ENCODE measurements at places on chromosomes 3 and 15.
A peak's percentile ranks its signal among the peaks of the same experiment; 100 is the strongest.

GRCh38 chr15:76059320-76060117, at the start of gene TMEM266:
Gene TMEM266, plus strand, starts transcription at chr15:76059985. Its CDS starts 74,279 bp downstream, at chr15:76134264.
- peak; percentile 76 for DNase-seq

- DNase-seq: no peak
Observed at GRCh38 chr3:43163895-43164493, 58.1 kb upstream of the POMGNT2 start.

DNA sequence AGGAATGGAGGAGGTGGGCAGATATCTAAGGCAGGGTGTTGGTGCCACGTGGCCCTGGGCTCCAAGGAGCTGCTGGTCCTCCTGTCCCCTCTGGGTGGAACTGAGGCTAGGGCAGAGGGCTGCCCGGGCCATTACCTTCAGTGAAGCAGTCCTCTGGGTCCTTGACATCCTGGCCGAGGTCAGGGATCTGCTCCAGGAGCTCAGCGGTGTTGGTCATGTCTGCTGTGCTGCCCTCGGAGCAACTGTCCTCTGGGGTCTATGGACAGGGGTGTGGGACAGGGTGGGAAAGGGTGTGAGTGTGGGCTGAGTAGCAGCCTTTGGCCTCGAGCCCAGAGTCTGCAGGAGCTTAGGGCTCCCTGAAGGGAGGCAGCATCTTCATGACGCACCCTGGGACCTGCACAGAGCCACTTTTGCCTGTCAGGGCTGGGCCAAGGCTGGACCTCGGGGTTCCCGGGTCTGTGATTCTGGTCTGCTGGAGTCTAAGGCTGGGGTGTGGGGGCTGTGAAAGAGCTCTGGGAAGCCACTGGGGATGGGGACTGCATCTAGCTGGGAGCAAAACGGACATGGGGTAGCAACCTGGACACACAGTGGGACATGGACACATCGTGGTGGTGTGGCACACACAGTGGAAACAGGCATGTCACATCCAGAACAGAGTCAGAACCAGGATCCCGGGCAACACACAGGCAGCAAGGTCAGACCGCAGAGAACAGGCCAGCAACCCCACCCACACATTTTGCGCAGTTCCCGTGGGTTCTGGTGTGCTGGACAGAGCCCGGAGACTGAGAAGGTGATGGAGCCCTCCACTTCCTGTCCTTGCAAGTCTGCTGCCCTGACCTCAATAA, 72.7 kb downstream of the SCN5A start:
- no peak for DNase-seq

DNA sequence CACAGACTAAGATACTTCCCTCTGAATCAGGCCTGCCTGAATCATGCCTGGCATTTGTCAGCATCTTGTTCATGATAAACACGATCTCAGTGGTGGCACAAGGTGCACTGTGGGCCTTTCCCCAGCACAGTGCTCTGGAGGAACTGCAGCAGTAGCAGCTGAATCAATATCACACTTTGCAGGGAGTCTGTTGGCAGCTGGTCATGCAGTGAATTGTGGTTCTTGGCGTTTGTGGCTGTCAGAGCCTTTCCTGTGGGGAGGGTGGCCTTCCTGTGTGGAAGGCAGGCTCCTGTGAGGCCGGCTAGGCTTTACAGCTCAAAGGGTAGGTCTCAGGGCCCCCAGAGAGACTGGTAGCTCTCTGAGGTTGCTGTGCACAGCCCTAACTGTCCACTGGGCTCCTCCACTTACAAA, 54.4 kb upstream of the TLE3 start:
- DNase-seq: no peak

DNA sequence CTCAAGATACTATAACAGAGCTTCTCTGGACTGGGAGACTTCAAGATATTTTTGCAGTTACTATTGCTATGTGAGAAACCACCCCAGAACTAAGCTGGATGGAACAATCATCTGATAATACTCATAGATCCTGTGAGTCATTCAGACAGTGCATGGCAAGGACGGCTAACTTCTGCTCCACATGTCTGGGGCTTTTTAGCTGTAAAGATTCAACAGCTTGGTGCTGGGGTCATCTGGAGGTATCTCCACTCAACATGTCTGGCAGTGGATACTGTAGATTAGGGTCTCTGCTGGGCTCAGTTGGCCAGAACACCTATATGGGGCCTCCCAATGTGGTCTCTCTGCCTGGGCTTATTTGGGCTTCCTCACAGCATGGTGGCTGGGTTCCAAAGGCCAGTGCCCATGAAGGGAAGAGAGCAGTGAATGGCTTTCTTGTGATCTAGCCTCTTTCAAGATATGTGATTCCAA, 117.3 kb upstream of the SLC7A14 start:
- no peak for DNase-seq

DNA sequence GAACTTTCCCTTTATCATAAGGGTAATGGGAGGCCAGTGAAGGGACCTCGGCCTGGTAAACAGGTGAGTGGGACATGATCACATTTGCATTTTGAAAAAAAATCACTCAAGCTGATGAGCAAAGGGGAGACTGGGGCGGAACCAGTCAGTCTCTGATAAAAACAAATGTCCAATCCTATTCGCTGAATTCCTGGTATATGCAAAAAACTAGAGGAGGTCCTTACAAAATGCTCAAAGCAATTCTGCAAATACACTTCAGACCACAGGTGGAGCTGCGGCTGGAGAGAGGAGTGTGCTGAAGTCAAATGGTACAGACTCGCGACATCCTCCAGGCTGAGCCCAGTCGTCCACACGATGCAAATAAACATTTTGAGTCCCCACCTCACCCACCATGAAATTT, 166.7 kb downstream of the FOXP1 start:
- no peak for DNase-seq

- no peak for DNase-seq
Observed at GRCh38 chr3:139128803-139129202, 84.1 kb upstream of the PRR23C start.

- no peak for DNase-seq
Observed at GRCh38 chr15:72536506-72536905, 62.4 kb downstream of the ARIH1 start.

DNA sequence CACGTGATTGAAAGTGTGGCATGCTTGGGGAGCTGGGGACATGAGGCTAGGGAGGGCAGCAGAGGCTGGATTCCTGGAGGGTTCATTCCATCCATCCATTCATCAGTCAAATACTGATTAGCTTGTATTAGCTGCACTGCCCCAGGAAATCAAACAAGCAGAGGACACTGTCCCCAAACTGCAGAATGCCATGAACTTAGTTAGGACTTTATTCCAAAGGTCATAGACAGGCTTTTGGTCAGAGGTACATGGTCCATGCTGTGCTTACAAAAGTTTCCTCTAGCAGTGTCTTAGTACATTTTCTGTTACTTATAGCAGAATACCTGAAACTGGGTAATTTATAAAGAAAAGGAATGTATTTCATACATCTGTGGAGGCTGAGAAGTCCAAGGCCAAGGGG, 47.7 kb downstream of the LMCD1 start:
- no peak for DNase-seq

DNA sequence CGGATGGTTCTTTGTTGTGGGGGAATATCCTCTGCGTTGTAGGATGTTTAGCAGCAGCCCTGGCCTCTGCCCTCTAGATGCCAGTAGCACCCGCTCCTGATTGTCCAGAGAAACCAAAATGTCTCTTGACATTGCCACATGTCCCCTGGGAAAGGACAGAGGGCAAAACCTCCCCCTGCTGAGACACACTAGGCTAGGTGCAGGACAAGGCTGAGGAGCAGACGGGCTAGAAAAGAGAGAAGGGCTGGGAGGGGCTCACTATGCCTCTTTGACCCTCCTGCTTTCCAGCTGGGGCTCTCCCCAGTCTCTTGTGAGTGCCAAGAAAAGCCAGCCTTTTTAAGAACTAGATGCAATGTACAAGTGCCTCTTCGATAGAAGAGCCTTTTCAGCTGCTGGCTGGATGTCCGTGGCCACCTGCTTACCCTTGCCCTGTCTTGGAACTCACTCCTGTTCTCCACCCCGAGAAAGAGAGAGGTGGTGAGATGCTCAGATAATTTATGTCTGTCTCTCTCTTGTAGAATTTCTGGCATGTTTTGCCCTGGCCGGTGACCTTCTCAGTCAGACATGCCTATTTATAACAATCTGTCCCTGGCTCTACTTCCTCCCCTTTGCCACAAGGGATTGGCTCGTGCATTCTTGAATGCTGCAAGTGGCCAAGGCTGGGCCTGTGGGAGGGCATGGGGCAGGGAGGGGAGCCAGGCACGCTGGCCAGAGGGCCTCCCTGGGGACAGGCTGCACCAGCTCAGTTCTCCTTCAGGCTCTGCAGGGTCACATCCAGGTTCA, 142.6 kb downstream of the RPLP1 start:
- no peak for DNase-seq

GRCh38 chr15:25671132-25671531, 192.0 kb downstream of the ATP10A start:
- DNase-seq: no peak

DNA sequence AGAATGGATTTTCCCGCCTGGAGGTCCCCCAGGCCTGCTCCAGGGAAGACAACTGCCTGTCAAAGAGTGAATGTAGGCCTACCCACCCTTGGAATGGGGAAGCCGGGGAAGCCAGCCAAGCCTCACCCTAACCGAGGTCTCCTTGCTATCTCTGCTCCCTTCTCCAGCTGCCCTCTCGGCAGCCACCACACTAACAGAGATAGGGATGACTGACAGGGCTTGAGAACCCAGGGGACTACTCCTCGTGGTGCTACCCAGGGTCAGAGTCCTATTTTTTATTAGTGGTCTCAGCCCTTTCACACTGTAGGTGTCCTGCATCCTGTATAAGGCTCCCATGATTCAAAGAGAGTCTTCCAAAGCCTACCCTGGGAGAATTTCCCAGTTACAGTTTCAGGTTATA, 160.6 kb upstream of the CHRM5 start:
- no peak for DNase-seq

- no peak for DNase-seq
Observed at GRCh38 chr3:4987538-4988296, 8.5 kb downstream of the BHLHE40 start.

DNA sequence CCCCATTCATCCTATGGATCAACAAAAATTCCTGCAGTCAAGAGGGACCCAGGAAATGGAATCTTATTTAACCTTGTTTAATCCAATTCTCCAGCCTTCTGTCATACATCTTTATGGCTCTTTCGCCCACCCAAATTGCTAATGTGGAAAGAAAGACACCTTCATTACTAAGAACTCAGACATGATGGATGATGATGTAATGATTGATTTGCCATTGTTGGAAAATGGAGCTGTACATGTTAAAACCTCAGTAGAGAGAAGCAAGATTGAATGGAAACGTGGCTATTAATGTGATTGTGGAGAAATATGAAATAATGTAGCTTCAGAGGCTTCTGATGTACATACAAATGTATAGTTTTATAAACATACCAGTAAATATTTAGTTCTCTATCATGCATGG, 15.7 kb upstream of the PTPRG start:
- DNase-seq: no peak

DNA sequence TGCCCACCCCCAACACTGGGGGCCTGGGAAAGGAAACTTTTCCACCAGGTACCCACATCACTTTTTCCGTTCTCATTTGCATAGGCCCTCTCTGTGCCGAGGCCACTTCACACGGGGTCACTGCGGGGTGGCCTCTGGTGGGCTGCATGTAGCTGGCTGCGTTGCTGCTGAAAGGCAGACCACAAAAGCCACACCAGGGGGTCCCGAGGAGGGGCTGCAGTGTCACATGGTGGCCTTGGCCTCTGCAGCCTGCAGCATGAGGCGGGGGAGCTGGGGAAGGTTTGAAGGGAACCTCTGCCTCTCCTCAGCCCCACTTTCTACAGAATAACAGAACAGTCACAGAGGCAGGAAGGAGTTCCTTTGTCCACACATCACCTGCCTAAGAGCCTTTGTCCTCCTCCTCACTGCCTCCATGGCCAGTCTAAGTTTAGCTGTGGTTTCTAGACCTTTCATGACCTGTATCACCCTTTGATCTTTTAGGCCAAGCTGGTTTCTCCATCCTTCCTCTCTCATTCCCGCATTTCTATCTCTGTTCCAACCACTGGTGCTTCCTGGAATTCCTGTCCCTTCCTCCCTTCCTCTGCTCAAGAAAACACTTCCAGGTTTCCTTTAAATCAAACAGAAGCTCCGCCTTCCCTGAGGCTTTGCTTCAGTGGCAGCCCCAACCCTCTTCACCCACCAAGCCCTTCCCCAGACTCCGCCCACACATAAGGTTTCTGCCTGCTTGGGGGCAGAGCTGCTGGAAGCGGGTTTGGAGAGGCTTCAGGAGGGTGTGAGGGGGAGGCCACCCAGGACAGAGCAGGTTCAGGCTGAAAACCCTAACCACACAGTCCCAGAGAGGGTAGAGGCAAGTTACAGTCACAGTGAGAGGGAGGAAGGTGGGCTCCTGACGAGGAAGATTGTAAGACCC, 150.7 kb upstream of the TLE3 start:
- DNase-seq: no peak
